ENCODE measurements at places on chromosomes 5 and 9.

DNA sequence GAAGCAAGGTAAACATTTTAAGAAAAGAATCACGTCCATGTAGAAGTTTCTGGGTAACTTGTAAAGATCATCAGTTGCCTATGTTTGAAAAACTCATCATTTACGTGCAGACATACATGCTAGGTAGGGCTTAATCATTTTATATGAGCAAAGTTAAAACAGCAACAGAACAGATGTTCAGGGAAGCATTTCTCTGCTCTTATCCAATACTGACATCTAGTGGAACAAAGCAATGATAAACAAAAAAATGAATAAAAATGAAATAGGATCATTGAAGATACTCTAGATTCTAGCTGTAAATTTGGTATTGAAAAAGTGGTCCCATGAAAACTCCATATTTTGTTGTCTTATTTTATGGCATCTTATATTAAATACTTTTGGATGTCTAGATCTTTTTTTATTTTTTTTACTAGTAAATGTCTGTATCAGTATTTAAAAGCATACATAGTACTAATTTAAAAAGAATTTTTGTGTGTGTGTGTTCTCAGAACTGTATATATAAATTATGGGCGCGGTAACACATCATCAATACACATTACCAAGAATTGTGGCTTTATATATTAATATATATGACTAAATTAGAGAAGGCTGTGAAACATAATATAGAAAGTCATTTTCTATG lies 1050.2 kb downstream of the CDH12 start:
- peak; percentile 39 for DNase-seq

DNA sequence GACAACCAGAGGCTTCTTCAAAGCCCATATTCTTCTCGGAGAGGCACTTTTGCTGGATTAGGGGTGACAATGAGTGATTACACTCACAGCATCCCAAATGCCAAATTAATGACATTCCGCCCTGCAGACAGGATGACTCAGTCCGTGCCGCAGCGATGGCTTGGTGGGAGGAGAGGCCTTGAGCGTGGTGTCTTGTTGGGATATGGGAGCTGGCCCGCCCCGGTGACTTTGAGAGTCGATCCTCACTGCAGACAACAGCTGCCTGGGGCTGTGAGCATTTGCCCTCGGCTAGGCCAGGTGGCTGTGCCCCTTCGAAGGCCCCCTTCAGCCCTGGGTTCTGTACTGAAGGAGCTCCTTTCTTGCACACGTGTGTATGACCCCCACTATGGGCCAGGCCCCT lies 29.8 kb downstream of the OLFM1 start:
- no peak for DNase-seq

GRCh38 chr9:13053504-13053903 lies 226.0 kb downstream of the MPDZ start:
- no peak for DNase-seq

DNA sequence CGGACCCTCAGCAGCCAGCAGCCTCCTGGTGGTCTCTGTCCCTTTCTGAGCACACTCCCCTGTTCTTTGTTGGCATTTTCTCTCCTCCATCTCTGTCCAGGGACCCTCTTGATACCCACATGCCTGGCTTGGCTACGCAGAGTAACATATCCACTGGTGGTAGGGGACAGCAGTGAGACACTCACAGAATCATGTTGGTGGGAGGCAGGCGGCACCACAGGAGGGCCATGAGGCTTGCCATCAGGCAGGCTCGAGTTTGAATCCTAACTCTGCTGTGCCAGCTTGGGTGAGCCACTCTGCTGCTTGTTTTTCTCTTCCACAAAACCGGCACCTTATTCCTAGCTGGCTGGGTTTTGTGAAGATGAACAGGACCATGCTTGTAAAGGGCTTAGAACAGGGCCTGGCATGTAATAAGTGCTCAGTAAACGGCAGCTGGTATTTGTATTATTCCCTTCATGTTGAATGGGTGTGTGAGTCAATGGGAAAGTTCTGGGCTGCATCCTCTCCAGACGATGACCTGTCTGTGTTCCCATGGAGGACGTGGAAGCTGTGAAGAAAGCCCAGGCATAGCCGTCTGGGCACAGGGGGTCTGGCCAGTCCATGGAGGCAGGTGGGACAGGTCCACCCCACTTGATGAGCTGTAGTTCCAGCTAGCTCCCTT lies 2.3 kb downstream of the COL27A1 start:
- DNase-seq: no peak

GRCh38 chr9:71897577-71897976 lies 13.4 kb downstream of the ABHD17B start:
- no peak for DNase-seq

DNA sequence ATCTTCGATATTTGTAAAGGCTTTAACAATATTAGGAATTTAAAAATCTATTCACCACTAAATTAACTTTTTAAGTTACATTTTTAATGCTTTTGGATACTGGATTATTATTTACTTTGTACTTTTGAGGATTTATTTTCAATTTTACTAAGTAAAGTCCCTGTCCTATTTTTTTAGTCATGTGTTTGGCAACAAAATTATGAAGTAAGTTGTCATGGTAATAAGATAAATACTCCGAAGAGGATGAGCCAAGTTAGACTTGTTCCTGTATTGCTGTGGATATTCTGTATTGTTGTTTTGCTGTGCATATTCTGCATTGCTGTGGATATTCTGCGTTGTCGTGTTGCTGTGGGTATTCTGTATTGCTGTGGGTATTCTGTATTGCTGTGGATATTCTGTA lies 210.1 kb downstream of the MTRR start:
- no peak for DNase-seq

- DNase-seq: no peak
Observed at GRCh38 chr5:146533882-146534281, 17.9 kb upstream of the GPR151 start.

GRCh38 chr9:68637020-68637419 lies 68.0 kb upstream of the PIP5K1B start:
- no peak for DNase-seq

DNA sequence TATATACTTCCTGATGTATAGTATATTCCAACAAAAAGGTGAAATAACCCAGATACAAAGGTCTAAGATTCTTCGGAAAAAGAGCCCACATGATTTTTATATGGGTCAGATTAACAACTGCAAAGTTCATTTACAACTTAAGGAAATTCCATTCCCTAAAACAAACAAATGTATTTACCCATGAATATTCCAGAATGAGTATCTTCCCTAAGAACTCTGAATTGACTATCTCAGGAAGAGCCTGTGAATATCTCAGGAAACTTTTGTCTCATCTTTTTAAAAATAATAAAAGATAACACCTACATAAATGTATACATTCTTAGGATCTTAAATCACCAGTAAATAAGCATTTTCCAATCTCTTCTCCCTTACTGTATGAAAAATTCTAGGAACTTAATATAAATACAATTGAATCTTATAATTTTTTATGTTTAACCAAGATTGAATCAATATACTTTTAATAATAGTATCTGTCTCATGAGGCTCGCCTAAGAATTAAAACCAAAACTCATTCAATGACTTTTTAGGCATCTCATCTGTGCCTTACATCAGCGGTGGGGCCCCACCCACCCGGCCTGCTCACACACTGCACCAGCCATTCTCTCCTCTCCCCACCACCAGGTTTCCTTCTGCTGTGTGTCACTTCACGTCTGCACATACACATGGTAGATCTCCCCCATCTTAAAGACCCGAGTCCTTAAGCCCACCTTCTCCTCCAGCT lies 78.1 kb downstream of the RAPGEF1 start:
- no peak for DNase-seq
